CD4-positive, alpha-beta T cell treated with Interleukin-2 at 100 ng/mL for 4 hours (primary cell): ENCODE measurements at places on chromosomes 5 and 9.

- DNase-seq, result no peak
Measured at GRCh38 chr9:97768746-97769145, 71.6 kb upstream of the XPA start.

GRCh38 chr5:10352430-10353240 lies 860 bp upstream of the MARCHF6 start:
- DNase-seq, result no peak

- no peak for DNase-seq
Measured at GRCh38 chr5:153880106-153880505, 158.6 kb downstream of the FAM114A2 start.

DNA sequence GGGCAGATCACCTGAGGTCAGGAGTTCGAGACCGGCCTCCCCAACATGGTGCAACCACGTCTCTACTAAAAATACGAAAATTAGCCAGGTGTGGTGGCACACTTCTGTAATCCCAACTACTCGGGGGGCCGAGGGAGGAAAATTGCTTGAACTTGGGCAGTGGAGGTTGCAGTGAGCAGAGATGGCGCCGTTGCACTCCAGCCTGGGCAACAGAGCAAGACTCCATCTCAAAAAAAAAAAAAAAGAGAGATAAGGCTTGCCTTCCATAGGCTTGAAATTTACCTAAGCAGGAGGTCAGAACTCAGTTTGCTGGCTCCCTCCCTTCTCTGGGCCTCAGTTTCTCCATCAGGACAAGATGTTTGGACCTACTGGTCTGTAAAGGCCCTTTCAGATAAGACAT lies 1.3 kb downstream of the SPOUT1 start:
- no peak for DNase-seq

GRCh38 chr5:77778398-77778797 lies 2.3 kb upstream of the TBCA start:
- DNase-seq, result no peak

- DNase-seq, result no peak
Measured at GRCh38 chr5:82106756-82107155, 134.9 kb downstream of the ATG10 start.

DNA sequence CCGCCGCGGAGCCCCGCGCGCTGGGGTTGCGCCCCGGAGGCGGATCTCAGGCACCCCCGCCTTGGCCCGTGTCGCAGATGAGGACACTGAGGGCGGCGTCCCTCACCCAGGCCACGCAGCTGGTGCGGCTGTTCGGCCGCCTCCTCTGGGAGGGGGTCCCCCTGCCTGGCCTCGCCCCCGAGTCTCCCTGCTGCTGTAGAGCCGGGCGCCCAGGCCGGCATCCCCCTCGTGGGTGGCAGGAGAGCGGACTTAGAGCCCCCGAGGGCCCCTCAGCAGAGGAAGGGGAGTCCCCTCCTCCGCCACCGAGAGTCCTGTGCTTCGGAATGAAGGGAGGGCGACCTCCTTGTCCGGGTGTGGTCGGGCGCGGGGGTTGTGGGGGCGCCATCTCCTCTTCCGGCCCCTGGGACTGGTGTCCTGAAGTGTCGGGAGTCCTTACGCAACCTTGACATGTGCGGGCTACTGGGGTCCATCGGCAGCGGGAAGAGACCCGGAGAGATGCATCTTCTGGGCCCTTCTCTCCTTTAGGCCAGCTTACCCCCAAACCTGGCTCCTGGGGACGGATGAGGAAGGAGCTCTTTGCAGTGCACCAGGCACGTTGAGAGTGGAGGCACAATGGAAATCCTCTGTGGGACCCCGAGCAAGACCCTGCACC lies 11.7 kb upstream of the EXOSC2 start:
- no peak for DNase-seq

- no peak for DNase-seq
Measured at GRCh38 chr9:136155576-136155975, 36.9 kb upstream of the TMEM250 start.

GRCh38 chr9:70111042-70111602 lies 67.5 kb downstream of the MAMDC2 start:
- DNase-seq, result peak; percentile 39

- DNase-seq, result no peak
Measured at GRCh38 chr9:3468421-3469205, 57.2 kb downstream of the RFX3 start.

- DNase-seq, result no peak
Measured at GRCh38 chr5:107025712-107026497, 644.8 kb downstream of the EFNA5 start.

GRCh38 chr5:69265931-69266330 lies 31.2 kb downstream of the CDK7 start:
- no peak for DNase-seq
